ENCODE measurements at places on chromosomes 1 and 21.

GRCh38 chr1:236348071-236348470 lies 46.0 kb upstream of the EDARADD start:
- no peak for DNase-seq

GRCh38 chr1:234675006-234675405 lies 65.0 kb upstream of the IRF2BP2 start:
- DNase-seq = no peak

DNA sequence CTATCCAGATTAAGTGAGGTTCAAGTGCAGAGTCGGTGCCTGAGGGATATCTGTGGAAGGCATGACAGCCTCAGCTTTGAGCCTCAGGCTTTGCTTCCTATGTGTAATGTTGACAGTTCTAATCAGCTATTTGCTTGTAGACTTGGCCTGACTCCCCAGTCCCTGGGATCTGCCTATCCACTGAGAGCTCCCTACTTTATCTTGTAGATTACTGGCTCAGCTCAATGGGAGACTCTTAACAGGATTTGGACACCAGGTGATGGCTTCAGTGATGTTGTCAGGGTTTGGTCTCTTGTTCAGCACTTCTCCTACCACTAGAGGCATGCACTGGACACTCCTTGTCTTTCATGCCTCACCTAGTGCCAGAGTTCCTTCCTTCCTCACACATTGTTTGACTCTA lies 126.6 kb upstream of the BEND5 start:
- no peak for DNase-seq

DNA sequence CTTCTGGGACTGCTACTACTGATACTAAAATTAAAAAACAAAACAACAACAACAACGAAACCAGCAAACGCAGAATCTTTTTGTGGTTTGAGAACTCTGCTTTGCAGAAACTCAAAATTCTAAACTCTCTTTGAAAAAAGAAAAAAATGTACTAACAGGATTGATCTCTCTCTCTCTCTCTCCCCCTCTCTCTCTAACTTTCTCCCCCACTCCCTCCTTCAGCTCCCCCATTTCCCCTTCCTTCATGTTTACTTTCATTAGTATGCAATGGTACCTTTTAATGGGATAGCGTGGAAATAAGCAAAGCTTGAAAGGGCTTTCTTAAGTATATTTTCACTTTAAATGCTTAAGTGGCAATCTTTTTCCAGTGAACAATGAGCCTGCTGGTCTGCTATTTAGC lies 562.6 kb upstream of the ADGRL2 start:
- DNase-seq = no peak

- no peak for DNase-seq
These were observed 858.0 kb downstream of the USP25 start for GRCh38 chr21:16587681-16588375.

DNA sequence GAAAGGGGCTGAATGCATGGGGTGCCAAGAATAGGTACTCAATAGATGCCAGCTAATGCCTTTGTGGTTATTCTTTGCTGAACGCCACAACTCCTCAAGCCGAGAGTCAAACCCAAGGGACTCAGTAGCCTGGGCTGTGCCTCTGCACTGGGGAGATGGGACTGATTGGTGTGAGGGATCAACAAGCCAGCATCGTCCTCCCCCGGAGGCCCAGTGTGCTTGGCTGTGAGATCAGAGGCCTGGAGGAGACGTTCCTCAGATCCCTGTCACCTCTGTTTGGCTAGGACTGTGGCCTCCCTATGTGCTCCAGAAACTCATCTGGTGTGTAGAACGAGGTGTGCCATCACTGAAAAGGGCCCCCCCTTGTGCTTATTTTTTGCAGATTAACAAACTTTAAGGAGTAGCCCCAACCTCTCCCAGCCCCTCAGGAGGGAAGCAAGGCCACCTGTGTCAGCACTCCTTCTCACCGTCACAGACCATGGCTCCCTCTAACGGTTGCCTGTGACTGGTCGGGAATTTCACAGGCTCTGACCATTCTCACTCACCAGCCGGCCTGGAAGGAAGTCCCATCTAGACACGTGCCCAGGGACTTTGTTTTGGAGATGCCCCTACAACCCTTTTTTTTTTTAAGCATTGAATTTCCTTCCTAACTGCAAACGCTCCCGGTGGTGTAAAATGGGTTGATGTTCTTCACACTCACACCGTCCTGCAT lies 194.0 kb upstream of the VAMP3 start:
- DNase-seq = peak; percentile 12

DNA sequence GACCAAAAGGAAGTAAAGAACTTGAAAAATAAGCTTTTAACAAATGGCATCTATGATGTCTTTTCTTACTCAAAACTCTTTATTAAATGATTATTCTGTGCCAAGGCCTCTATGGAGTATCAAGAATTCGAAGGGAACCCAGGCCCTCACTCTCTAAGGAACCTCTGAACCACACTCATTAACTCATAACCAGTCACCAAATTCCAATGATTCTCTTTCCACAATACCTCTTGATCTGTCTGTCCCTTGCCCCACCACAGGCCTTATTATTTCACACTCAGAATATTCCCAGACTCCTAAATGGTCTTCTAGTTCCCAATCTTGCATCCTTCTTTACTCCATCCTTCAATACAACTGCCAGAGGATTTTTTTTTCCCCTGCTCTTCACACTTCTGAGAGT lies 37.0 kb downstream of the PCSK9 start:
- DNase-seq = no peak

DNA sequence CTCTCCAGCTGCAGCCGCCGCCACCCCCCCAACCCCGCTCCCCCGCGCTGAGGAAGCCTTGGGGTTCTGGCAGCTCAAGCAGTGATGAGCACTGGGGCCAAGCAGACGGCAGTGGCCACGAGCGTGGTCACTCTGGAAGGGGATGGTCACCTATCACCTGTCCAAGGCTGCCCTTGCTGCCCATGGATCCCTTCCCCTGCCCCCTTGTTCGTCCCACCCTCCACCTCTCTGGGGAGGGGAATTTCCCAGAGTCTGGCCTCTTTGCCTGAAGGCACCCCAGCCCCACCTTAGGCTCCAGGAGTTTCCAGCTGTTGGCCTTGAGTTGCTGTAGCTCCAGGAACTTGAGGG lies 7.2 kb upstream of the SMIM12 start:
- no peak for DNase-seq

- no peak for DNase-seq
These were observed 247.6 kb downstream of the KCNJ6 start for GRCh38 chr21:37668462-37669239.

GRCh38 chr21:28547766-28548165 lies 444.9 kb downstream of the LTN1 start:
- DNase-seq = no peak

- DNase-seq = no peak
These were observed 651.9 kb downstream of the MRPL39 start for GRCh38 chr21:24955275-24955961.

DNA sequence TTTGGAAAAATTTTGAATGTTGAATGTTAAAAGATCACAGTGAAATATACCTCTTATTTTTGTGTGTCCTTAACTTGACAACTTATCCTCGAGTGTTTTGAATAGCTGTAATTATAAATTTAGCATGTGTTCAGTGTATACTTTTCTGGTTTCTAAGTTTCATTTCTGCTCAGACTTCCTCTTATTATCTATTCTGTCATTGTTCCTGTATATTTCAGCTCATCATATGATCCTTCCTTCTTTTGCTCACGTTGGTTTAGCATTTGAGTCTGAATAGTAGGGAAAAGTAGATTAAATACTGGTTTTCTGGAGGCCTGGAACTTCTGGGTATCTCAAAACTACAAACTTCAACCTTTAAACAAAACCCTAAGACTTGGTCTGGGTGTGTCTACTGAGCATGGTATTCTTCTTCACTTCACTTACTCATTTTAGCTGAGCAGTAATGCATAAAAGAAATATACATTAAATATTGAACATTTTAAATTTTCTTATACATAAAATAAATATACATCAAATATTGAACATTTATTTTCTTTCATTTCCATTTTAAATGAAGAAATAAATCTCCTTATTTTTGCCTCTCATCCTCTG lies 3.3 kb upstream of the ATP6V1G3 start:
- DNase-seq = no peak

DNA sequence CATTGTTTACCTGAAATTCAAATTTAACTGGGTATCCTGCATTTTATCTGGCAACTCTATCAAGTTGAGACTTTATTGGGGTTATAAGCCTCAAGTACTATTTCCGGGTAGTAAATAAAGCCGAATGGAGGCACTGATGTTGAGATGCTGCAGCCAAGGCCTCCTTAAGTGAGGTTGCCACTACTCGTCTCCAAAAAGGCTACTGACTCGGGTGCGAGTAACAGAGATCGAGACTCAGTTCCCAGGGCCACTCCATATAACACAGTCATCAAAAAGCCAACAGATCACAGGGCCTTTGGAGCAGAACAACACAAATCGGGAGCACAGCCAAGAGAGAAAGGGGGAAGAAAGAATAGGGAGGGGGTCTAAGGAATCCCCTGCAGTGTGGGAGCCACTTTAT lies 524 bp downstream of the COPA start:
- DNase-seq = no peak

GRCh38 chr1:222914861-222915632 lies 100.2 kb downstream of the DISP1 start:
- DNase-seq = no peak

DNA sequence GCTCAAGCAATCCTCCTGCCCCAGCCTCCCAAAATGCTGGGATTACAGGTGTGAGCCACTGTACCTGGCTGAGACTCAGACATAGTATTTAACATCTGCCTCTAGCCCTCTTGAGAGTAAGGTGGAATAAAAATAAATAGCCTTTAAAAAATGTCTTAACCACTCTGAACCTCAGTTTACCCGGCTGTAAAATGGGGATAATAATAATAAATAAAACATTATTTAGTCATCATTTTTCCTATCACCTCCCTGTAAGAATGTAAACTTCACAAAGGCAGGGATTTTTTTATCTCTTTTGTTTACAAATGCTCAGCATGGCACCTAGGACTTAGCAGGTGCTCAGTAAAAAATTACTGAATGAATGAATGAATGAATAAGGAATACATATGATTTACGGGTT lies 17.2 kb downstream of the EPHB2 start:
- no peak for DNase-seq

GRCh38 chr21:27572696-27573095 lies 605.8 kb upstream of the ADAMTS5 start:
- DNase-seq = no peak

DNA sequence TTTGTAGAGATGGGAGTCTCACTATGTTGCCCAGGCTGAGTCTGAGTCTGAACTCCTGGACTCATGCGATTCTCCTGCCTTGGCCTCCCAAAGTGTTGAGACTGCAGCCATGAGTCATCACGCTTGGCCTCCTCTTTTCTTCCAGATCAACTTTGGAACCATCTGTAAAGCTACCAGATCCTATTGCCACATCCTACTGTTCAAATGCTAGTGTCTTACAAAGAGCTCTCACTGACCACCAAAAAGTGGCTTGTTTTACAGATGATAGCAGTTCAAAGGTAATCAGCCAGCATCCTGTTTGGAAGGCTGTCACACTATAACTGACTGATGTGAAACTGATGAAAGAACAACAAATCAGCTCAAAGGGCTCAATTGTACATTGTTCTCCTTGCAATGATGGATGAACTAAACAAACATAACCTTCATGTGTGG lies 221.6 kb downstream of the AKT3 start:
- DNase-seq = peak; percentile 33

- DNase-seq = peak; percentile 97
These were observed 90.4 kb downstream of the KIF26B start for GRCh38 chr1:245245021-245245667.

DNA sequence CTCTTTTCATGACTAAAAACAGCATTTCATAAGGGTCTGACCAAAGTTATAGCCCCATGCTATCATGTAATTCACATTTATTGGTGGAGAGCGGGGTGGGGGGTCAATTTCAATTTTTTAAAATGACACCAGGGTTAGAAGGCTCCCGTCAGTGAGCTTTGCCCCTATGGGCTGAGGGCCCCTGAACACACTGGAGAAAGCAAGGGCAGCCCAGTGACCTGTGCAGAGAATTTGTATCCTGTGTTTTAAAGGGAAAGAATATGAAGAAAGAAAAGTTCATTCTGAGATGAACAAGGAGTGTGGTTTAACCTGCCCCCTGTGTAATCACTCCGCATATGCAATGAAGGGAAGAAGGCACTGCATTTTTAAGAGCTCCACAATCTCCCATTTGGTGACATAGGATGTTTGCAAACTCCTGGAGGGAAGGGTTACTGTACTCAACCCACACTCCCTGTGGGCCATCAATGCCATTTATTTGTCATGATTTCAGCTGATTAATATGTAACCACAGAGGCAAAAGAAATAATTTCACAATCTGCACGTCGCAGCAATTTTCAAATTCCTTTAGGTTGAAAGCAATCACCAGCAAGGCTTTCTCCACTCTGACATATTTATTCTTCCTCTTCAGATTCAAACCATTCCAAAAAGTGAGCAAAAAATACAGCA lies 95.6 kb downstream of the ZNF281 start:
- no peak for DNase-seq

- peak; percentile 3 for DNase-seq
These were observed 273.2 kb downstream of the NPHP4 start for GRCh38 chr1:5718831-5719632.

DNA sequence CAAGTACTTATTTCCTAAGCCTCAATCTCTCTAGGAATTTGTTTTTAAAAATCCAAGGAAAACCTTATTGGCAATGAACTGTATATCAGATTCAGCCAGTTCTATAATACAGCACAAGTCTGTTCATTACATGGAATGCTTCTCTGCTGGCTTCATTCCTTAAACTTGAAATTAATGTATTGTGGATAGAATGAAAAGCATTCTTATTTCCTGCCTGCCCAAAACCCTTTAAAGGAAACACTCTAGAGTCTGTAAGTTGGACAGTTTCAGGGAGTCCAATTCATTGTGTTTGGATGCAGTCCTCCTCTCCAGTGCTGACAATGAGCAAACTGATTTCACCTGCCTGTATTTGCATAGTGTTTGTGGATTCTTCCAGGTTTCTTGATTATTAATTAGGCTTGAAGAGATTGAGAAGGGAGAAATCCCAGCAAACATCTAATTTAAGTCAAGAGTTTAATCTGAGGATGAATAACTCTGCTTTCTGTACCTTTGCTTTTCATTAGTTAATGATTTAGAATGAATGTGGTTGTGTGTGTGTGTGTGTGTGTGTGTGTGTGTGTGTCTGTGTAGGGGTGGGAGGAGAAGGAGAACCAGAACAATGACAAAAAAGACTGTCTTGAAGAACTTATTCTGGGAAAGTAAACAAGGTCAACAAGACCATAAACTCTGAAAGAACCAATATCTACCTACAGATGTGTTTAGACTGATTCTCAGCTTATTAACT lies 61.2 kb downstream of the CACHD1 start:
- DNase-seq = peak; percentile 40

DNA sequence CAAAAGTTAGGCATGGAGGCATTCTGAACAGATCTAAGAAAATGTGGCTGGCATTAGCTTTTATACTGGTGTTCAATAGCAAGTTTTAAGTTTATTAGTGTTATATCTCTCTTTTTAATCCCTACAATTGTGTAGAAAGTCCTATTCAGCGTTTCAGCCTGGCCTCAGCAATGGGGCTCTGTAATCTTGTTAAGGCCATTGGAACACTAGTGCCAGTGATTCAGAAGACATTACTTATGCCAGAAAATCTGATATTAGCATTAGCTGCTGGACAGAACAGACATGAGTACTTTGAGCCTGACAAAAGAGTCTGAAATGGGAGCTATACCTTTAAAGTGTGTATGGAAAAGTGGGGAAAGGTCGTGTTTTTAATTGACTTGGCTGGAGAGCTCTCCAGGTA lies 167.0 kb downstream of the NEGR1 start:
- no peak for DNase-seq

- DNase-seq = no peak
These were observed 48.8 kb downstream of the EDN2 start for GRCh38 chr1:41435570-41436178.

- DNase-seq = no peak
These were observed 11.5 kb upstream of the SLC9A1 start for GRCh38 chr1:27166351-27166802.

- DNase-seq = peak; percentile 35
These were observed 61.2 kb downstream of the ERI3 start for GRCh38 chr1:44293761-44294315.
